Stromal cell of bone marrow (primary cell): ENCODE measurements at places on chromosomes 3 and 15.

DNA sequence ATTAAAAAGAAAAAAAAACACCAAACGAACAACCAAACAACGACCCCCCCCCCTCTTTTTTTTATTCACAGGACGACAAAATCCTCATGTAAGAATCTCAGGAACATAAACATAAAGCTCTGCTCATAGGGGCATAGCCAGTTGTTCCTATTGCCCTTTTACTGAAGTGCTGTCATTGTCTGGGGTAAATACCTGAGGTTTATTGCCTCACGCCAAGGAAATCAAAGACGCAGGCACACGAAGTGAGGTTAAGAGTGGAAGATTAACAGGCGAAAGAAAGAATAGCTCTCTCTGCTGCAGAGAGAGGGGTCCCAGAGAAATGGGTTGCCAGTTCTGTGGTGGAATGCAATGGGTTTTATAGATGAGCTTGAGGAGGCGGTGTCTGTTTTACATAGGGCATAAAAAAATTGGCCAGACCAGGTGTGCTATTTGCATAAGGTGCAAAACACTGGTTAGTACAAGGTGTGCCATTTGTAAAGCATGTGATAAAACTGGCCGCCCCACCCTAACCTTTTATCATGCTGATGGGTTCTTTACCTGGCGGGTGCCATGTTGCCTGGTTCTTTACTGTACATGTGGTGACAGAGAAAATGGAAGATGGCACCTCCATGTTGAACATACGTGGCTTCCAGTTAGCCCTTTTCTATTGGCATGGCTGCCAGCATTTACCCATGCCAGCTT lies 257.6 kb upstream of the ZPLD1 start:
- DNase-seq, result no peak

GRCh38 chr3:53821631-53822121 lies 24.5 kb downstream of the CHDH start:
- no peak for DNase-seq

DNA sequence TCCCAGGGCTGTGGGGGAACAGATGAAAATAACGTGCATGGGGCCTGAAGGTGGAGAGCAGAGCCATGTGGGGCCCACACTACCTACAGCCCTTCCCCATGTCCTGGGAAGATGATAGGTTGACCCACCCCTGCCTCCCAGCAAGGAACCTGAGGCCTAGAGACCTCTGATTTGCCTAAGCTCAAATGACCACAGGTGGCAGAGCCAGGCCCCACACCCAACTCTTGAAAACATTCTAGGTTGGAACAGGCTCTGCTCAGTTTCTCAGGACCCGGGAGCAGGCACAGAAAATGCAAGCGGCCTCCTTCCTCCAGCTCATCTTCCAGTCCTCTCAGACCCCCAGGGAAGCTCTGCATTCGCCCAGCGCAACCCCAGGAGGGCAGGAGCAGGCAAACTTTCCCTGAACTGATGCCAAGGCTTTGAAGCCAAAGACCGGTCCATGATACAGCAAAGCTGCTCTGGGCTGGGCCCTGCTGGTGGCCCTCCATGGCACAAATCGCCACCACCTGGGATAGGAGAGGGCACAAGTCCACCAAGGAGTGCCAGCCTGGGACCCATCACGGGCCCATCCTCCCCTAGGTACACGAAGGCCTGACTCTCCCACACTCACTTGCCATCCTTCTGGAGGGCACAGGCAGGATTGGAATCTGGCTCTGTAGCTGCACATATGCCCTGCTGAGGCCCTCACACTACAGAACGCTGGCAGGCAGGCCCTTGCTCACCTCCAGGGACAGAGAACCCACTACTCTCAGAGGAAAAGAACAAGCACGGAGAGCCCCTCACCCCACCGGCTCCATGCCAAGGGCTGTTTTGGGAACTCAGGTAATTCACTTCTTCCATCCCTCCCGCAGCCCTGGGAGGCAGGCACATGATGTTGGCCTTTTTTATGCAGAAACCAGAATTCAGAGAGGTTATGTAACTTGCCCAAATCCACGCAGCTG lies 51.0 kb upstream of the FURIN start:
- no peak for DNase-seq

GRCh38 chr3:152760024-152760563 lies 74.8 kb upstream of the P2RY1 start:
- no peak for DNase-seq

- DNase-seq, result no peak
These were observed 42.3 kb upstream of the LHFPL4 start for GRCh38 chr3:9595877-9596276.

- DNase-seq, result peak; percentile 71
These were observed 6.6 kb downstream of the TIPARP start for GRCh38 chr3:156681002-156681401.

DNA sequence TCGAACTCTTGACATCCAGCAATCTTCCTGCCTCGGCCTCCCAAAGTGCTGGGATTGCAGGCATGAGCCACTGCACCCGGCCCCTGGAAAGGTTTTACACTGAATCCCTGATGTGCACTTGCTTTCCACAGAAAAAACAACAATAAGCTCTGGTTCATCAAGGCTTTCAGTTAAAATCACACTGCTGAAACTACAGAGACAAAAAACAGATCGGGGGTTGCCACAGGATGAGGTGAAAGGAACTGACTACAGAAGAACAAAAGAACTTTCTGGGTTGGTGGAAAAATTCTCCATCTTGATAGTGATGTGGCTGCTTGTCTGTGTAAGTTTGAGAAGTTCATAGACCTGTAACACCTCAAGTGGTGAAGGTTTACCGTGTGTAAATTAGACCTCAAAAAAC lies 2.9 kb downstream of the RAB43 start:
- DNase-seq, result no peak

- no peak for DNase-seq
These were observed 54.8 kb downstream of the ZNF609 start for GRCh38 chr15:64515196-64515595.

DNA sequence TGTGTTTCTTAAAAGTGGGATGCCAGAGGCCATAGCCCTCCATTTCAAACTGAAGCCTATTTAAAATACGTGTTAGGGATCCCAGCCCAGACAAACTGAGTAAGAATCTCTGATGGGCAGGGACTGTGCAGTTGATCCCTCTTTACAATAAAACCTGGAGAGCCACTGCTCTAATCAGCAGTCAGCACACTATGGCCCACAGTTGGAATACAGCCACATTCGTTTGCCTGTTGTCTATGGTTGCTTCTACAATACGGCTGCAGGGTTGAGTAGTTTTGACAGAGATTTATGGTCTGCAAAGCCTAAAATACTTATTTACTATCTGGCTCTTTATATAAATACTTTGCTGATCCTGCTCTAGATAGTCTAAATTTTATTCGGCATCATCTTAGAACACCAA lies 32.4 kb downstream of the TJP1 start:
- no peak for DNase-seq

DNA sequence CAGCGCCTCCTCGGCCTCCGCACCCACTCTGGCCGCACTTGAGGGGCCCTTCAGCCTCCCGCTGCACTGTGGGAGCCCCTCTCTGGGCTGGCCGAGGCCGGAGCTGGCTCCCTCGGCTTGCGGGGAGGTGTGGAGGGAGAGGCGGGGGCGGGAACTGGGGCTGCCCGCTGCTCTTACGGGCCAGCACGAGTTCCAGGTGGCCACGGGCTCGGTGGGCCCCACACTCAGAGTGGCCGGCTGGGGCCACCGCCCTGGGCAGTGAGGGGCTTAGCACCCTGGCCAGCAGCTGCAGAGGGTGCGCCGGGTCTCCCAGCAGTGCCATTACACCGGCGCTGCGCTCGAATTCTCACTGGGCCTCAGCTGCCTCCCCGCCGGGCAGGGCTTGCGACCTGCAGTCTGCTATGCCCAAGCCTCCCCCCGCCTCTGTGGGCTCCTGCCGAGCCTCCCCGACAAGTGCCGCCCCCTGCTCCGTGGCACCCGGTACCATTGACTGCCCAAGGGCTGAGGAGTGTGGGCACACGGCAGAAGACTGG lies 167.1 kb upstream of the PLSCR5 start:
- DNase-seq, result no peak

DNA sequence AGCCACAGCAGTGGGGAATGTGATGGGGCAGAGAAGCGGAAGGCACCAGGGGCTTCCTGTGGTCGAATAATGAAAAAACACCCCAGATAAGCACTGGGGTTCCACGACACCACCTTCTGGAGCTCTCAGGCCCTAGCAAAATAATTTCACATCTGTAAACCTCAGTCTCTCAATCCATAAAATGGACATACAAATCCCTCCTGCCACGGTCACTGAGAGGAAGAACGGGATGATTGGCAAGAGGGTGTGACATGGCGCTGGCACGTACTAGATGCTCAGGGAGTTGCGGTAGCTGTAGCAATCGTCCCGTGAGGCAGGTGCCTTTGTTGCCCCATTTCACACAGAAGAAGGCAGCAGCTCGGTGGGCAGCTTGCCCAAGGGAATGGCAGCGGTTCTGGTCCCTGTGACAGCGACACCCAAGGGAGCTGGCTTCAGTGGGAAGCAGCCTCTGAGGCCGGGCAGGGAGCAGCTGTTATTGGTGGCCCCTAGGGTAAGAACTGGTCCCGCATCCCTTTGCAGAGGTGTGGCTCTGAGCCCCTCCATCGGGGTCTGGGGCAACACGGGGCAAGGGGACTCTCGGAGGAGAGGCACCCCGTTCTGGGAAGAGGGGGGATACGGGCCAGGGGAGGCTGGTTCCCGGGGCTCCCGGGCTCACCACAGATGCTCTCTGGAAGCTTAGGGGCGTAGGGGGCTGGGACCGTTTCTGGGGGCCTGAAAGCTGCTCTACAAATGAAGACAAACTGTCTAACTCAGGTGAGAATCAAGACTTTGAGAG lies 114.0 kb upstream of the ALDH1A3 start:
- no peak for DNase-seq

DNA sequence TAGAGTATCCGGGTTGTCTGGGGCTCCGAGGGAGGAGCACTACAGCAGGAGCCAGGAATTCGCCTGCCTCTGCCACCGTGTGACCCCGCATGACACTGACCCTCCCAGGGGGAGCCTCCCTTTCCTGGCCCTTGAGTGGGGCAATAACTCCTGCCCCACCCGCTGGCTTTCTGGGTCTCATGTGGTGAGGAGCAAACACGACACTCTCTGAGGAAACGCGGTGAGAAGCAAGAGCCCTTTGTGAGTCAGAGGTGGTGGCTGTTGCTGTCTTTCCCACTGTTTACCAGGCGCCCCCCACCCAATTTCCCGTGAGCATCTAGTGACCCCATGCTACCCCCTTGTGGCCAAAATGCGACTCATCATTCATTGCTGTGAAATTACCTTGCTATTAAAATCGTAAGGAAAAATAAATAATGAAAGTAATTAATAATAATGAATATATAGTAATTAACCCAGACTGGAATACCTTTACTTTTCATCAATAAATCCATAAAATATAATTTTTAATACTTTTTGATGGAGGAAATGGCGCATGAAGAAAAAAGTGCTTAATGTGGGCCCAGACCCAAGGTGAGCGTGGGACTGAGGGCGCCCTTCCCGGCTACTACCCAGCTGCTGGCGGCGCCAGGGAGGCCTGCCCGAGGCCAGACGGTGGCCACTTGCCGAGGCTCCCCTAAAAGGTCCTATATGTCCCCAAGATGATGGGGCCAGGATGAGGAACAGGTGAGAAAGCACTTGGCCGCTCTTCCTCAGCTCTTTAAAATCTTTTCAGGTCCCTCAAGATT lies 29.3 kb downstream of the CCNL1 start:
- no peak for DNase-seq

- DNase-seq, result peak; percentile 24
These were observed 56.3 kb downstream of the GPR171 start for GRCh38 chr3:151146731-151147091.

GRCh38 chr3:11477407-11477911 lies 166.3 kb downstream of the VGLL4 start:
- peak; percentile 74 for DNase-seq

DNA sequence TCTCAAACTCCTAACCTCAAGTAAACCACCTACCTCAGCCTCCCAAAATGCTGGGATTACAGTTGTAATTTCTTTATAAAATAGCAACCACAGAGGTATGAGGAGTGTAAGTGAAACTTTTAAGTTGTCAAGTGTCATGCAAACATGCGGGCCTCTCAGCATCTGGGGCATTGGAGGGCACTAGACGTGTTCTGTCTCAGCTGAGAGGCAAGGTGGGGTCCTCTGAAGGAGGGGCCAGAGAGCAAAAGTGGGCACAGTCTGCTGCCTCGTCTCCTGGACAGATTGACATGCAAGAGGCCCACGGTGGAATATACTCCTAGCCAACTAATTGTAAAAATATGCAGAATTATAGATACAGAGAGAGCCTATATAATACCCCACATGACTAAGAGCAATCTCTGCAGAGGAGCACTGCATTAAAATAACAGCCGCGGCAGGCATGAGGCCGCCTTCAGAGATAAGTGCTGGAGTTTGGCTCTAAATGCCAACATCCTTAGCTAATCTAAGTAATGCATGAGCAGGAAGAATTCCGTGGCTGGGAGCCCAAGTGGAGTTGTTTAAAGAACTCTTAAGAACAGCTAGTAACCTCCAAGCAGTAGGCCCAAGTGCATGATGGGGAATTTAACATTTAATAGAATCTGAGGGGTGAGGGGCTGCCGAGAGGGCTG lies 87.8 kb upstream of the RNU6-1 start:
- DNase-seq, result peak; percentile 35
